ENCODE measurements at places on chromosomes 5 and 9.

GRCh38 chr5:45609661-45610060 is 86.5 kb downstream of the HCN1 start:
- DNase-seq, result no peak

- no peak for DNase-seq
Measured at GRCh38 chr5:126624534-126624933, 23.8 kb downstream of the PHAX start.

GRCh38 chr9:31753756-31754155 is 630.7 kb upstream of the ACO1 start:
- DNase-seq, result no peak

GRCh38 chr5:112418659-112419163 is 366 bp downstream of the EPB41L4A start:
- DNase-seq, result peak; percentile 2

DNA sequence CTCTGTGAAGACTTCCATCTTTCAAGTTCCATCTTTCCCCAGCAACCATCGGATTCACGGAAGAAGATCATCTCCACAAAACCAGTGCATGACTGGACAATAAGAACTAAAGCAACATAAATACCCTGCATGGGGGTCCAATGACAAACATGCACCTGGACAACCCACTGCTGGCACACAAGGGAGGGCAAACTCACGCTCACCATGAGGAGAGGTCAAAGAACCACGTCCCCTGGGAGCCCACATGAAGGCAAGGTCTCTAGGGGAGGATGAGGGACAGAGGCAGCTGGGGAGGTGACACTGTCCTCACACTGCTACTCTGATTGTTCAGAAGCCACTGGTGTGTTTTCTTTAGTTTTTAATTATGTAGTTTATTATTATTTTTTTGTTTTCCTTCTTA is 190.8 kb downstream of the MED10 start:
- no peak for DNase-seq

DNA sequence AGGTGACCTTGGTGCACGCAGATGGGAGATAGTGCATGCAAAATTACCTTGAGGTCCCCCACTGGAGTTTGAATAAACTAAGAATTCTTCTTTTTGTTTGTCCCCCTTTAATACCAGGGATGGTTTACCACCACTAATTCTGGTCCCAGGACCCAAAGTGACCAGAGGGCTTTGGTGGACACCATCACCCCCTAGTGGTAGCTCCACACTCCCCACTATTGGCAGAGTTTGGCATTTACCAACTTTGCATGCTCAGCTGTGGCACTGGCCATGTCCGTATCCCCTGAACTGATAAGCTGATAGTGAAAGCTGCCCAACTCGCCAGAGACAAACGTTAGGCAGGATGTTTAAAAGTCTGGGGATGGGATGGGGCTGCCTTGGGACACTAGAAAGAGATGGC is 3.3 kb downstream of the ASTN2 start:
- no peak for DNase-seq

GRCh38 chr9:99249619-99250018 is 27.5 kb downstream of the SEC61B start:
- DNase-seq, result no peak

DNA sequence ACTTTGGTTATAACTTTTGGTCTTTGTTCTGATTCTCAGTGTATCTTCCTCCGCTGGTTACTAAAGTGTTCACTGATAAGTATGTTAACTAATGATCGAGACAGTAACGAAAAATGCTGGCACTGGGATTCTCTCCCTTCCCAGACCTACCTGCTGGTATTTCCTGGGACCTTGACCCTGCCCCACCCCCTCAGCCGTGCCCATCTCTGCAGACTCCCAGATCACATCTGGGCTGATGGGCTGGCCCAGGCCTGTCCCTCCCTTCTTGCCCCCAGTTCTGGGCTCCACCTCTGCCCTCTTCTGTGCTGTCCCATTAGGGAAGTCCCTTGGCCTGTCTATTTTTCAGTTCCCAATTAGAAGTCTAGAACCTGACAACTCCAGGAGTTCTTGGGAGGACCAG is 46.9 kb downstream of the NEURL1B start:
- DNase-seq, result no peak

GRCh38 chr9:134252084-134252830 is 74.0 kb upstream of the RXRA start:
- DNase-seq, result no peak

DNA sequence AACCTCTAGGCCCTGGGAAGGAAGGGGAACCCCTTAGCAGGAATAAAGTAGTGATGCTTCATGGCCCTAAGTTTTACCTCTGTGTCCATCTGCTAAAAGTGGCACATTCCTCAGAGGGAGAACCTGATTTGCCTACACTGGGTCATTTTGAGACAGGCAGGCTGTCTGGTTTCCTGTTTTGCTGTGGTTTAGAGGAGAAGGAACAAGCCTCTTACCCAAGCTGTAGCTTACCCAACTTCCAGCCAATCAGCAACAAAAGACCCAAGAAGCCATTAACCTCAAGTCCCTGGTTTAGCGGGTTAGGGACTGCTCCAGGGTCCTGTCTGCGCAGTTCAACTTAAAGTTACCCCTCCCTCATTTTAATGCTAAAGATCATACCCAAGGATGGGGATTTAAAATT is 411.0 kb downstream of the MAT2B start:
- DNase-seq, result no peak

DNA sequence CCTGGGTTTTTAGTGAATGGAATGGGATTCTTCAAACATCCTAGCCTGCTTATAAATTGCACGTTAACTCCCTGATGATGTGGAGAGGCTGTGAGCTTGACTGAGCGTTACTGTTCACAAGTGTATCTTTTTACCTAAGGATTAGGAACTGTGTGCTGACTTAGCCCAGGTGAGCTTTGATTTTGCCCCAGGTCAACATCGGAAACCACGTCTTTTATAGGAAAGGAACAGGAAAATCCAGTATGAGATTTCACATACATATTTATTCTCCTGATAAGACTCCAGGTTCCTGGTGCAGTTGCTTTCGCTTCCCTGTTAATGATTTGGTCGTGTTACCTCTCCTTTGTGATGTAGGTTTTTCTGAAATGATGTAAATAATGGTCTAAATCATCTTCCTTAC is 103.2 kb upstream of the BASP1 start:
- DNase-seq, result no peak

DNA sequence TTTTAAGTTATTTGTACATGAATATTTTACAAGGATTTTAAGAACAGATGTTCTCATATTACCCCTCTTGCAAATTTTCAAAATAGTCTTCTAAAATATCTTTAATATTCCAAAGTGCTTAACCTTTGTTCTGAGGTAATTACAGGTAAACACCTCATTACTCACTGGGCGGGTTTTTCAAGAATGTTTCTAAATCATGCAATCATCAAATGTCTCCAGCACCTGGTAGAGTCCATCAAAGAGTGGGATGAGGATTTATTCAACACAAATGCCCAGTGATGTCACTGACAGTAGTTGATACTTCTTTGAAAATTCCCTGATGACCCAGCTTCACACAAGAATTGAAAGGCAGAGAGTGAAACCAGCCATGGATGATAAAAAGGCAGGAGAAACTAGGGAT is 114.4 kb downstream of the SEC61B start:
- DNase-seq, result no peak

- DNase-seq, result peak; percentile 22
Measured at GRCh38 chr5:131413605-131414559, 150.0 kb downstream of the CDC42SE2 start.

DNA sequence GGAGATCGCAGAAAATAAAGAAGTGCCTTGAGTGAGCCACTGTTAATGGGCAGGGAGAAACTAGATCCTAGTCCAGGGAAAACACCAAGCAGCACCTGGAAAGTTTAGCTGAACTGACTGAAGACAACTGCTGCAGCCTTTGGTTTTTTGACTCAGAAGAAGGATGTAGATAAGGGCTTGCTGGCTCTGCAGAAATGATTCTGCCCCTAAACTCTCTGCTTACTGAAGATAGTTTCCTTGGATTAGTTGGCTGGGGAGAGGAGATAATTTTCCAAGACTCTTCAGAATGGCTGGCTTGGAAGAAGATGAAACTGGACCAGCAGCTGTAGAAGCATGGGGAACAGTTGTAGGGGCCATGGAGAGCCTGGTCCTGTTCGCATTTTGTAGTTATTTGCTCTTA is 471.8 kb downstream of the KDM4C start:
- no peak for DNase-seq

GRCh38 chr5:14775857-14776256 is 95.7 kb downstream of the ANKH start:
- DNase-seq, result no peak

- no peak for DNase-seq
Measured at GRCh38 chr5:21783074-21783679, 1070.0 kb downstream of the CDH12 start.

GRCh38 chr9:93081931-93082330 is 14.1 kb upstream of the CARD19 start:
- DNase-seq, result no peak

- DNase-seq, result no peak
Measured at GRCh38 chr5:99543841-99544240, 615.0 kb upstream of the CHD1 start.

Data from stimulated activated CD4-positive, alpha-beta T cell treated with anti-CD3 and anti-CD28 coated beads, Interleukin-2, amount 100 ng/mL, for 24 hours (primary cell).